ENCODE measurements at places on chromosomes 6 and 20. TPM values are rescaled to one million over a fixed set of nuclear protein-coding genes. Genes with fewer than 3 reads are reported as not detected.

DNA sequence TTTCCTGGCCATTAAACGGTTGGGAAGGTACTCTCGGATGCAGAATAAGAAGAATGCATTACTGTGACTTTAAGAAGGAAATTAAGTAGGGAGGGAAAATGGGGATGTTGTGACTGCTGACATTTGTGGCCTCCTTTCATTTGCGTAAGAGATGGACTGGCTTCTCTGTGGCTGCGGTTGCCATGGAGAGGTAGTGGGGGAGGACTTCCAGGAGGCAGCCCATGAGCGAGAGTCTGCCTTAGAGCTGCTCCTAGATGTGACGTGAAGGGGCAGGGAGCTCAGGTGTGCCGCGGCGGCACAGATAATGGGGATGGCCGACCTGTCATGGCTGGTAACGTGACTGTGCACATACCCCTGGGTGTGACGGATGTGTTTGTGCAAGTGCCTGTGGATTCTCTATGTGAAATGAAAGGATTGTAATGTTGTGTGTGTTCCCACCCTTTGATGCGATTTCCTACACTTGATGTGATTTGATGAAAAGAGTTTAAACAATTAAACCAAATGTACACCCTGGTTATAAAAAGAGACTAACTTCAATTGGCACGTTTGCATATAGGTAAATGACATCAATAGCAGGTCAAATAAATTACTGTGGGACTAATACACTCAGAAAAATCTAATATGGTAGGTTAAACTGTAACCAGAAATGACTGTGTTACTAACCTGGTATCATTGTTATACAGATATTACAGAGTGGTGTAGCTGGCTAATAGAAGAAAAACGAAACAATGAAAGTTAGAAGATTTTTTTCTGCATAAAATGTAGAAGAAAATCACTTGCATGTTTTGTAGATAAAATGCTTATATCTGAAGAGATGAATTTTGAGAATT is 48.9 kb downstream of the HIVEP1 start:
- DNase-seq = peak; percentile 90

DNA sequence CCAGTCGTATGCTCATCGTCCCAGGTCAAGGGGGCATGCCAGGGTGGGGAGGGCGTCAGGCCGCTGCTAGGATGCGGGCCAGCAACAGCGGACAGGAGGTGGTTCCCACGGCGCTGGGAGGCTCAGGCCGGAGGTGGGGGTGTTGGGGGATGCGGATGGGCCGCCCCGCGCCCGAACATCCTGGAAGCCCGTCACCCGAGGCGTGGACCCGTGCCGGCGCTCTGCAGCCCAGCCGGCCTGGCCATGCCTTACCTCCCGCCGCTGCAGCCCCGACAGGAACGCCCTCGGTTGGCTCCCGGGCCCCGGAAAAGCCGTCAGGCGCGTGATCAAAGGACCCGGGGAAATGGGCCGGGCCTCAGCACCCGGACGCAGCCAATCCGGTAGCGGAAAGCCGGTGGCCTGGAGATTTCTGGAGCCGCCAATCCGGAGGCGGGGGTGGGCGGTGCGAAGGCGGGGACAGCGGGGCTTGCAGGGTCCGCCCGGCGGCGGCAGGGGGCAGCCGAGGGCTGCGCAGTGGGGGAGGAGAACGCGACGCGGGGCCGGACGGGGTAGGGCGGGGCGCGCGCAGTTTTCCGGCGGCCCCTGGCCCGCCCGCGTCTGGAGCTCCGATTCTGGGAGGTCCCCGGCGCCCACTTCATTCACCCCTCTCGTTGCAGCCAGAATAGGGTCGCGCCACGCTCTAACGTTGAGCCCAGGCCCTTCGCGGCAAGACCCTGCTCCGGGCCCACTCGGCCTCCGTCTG is at the start of gene SMIM29:
SMIM29 (minus strand) TSS at position 280 of the 742 bp plus-strand sequence. CDS start 1,215 bp downstream, outside the sequence.
- DNase-seq = peak; percentile 99

APCDD1L gene
- total RNA-seq = 0.88 TPM

TUBB2A gene
- 58.2 TPM for total RNA-seq

DNA sequence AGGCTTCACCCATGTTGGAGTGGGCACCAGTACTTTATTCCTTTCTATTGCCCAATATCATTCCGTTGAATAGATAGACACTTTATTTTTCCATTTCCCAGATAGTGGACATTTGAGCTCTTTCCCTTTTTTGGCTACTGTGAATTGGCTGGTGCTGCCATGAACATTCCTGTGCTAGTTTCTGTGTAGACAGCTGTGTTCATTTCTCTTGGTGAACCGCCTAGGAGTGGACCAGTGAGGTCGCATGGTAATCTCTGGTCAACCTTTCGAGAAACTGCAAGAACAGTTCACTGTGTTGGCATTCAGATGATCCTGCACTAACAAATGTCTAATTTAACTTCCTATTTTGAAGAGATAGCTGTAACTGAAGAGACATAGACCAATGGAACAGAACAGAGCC is 58.6 kb downstream of the RAMACL start:
- DNase-seq = no peak

TRPC4AP gene
- total RNA-seq = 42.6 TPM

- DNase-seq = no peak
These were observed 60.8 kb upstream of the TBXT start for GRCh38 chr6:166228425-166228824.

DNA sequence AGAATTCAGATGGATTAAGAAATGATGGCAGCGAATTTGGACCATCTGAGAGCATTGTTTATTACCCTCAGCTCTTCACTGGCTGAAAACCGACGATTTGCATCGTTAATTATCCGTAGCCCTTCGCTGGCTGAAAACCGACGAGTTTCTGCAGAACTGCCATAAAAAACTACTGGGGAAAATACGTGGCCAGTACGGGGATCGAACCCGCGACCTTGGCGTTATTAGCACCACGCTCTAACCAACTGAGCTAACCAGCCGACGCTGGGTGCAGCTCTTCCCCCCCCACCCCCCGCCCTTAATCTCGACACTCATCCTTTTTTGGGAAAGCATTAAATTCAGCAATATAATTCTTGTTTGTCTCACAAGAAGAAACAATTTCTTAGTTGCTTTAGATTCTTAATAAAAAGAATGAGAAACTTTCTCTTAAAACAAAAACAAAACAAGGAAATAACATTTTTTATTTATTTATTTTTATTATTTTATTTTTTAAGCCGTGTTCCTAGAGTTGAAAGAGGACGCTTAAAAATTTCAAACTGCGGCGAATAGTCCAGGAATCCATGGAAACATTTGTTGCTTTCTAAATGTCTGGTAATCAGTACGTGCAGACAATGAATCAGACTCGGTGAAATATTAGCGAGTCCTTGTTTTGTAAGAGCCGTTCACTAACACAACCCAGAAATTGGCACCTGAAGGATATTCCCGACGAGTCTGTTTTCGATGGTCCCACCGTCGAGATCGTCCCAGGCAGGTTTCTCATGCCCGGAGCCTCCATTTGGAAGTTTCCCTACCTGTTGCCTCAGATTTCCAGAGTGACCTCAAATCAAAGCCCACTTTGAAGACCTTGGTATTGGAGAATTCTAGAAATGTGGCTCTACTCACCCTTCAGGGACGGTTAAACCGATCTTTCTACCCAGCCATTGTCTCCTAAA is 27.8 kb downstream of the PRSS16 start:
- DNase-seq = no peak

DNA sequence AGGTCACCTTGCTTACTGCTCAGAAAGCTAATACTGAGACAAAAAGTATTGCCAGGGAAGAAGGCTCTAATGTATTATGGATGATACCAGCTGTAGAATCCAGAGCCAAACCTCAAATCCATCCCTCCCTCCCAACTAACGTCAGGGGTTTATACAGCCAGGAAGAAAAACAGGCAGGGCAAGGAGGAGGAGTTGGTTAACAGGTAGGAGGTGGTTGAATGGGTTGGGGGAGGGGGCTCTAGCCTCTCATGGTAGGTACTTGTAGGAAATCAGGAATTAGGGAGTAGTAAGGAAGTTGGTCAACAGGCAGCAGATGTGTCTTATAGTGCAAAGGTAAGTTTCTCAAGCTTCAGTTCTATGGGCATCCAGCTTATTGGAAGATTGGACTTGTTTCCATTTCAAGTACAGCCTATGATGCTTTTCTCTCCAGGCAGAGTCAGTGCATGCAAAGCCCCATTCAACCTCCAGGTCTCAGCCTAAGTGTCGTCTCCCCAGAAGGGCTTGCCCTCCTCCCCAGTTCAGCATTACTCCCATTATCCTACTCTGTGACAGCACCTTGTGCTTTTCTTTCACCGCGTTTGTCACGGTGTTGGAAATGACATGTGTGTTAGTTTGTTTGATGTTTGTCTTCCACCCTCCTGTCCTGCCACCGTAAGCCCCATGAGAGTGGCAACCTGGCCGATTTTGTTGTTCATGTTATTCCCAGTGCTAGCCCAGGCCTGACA is 38.1 kb downstream of the PNLDC1 start:
- DNase-seq = no peak

ASIP gene
- total RNA-seq = not detected

KIAA0408 gene
- total RNA-seq = 2.4 TPM

DNA sequence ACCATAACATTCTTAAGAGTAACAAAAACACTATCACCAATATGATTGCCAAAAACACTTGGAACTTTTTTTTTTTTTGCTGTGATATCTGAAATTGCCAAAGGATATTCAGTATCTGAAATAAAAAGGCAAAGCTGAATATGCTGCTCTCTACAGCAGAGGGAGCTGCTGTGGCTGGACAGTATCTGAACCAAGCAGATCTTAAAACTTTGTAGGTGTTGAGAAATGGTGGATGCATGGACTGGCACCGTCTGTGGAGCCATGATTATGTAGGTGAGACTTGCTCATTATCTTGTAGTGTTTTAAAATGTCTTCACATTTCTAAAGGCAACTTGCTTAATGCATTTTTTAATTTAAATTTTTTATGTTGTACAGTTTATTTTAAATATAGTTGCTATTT is 9.2 kb downstream of the PDCD2 start:
- DNase-seq = no peak

GRCh38 chr6:120604510-120604909 is 729.8 kb downstream of the TBC1D32 start:
- DNase-seq = no peak

DNA sequence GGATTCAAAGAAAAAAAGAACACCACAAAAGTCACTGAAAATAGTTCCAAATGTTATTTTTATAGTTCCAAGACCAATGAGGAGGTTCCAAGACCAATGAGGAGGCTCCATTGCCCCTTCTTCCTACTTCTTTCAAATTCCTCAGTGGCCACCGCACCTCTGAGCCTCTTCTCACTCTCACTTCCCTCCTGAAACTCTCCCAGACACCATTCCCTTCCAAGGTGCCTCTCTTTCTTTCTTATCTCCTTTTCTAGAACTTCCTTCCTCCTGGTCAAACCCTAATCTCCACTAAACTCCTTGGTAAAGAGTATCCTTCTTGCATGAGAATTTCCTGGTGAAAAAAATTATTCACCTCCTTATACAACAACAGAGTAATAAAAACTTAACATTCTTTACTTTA is 20.4 kb upstream of the MCUR1 start:
- DNase-seq = no peak

DNA sequence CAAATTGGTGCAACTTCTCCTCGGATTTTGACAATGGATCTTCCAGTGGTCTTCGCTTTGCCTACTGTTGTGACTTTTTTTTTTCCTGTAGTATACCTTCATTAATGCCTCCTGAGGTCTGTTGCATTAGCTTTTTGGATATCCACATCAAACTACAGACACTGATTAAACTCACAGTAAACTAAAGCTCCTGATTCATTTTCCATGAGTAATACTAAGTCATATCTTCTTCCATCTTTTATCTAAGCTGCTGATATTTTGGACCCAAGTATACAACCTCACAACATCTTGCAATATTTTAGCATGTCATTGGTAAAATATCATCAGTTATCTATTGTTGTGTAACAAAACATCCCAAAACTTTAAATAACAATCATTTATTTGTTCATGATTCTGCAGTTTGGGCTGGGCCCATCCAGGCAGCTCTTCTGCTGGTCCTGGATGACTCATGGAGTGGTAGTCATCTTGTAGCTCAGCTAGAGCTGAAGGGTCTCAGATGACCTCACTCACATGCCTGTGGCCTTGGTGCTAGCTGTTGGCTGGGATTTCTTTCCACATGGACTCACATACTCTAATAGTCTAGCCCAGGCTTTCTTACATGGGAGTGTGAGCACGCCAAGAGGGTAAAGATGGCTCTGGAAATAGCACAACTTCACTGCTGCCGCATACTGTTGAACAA is 78.3 kb upstream of the SRSF6 start:
- DNase-seq = peak; percentile 15

- DNase-seq = peak; percentile 20
These were observed 230.1 kb downstream of the ERMARD start for GRCh38 chr6:169981568-169981967.

MYL9 gene
- 2,680 TPM for total RNA-seq

GRCh38 chr6:62285612-62286469 is at the start of gene KHDRBS2:
TSS of gene KHDRBS2 (minus strand) at chr6:62286225.
- DNase-seq = peak; percentile 91

DNA sequence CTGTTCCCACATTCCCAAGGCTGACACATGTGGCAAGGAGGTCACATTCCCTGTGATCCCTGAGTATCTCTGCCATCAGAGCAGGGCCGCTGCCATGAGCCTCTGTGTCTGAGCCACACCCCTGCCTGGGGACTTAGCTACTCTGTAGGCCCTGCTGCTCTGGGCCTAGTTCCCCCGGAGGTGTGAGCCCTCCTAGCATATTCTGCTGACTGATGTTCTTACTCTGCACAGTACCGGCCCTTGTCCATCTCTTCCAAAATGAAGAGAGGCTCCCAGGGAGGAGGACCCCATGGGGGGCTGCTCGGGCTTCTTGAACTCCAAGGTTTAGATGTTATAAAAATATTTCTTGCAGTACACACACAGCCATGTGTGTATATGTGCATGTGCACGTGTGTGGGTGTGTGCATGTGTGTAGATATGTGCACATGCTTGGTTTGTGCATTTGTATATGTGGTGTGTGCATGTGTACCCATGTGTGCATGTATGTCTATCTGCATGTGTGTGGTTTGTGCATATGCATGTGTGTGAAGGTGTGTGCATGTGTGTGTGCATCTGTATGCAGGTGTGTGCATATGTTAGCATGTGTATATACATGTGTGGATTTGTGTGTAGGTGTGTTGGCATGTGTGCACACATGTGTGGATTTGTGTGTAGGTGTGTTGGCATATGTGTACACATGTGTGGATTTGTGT is 101.2 kb downstream of the ERMARD start:
- DNase-seq = peak; percentile 30

- DNase-seq = no peak
These were observed 29.2 kb downstream of the SGK1 start for GRCh38 chr6:134288538-134289203.

DSE gene
- 61.5 TPM for total RNA-seq

All from posterior vena cava (tissue), 2 donors.